Cerebellar nuclear complex (tissue), 1 donor: ENCODE measurements at places on chromosomes 5 and 9.

- no peak for DNase-seq
These were observed 21.3 kb downstream of the SPRY4 start for GRCh38 chr5:142303565-142303964.

- no peak for DNase-seq
These were observed 258.6 kb downstream of the ASTN2 start for GRCh38 chr9:117156144-117156688.

GRCh38 chr5:34582371-34582770 is 73.8 kb upstream of the RAI14 start:
- no peak for DNase-seq

DNA sequence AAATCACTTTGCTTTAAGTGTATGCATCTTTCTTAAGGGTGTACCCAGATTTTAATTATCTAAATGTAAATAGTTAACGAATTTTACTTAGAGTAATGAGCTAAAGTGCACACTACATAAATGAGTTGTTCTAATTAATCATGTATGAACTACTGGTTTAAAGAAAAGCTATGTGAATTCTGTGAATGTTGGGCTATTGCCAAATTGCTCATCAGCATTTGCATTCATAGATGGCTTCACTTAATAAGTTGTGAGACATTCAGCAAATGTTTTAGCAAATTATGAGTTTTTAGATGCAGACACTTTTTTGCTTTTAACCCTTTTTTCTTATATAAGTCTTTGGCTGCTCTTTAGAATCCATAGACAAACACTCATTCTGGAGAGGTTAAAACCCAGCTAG is 175.7 kb downstream of the PBX3 start:
- no peak for DNase-seq

DNA sequence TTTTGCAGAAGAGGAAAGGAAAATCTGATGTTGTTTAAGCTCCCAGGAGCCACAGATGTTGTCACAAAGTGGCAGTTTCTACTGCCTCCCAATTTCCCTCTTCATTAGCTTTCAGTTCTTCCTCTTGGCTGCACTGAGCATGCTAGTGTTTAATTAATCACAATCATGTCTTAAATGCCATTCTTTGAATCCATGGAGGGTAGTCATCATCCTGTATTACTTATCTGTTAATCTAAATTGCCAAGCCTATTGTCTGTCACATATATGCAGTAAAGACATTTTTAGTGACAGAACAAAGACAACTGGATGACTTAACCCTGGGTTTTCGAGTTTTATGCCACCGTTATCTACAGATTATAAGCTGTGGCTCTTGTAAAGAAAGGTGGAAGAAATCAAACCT is 14.7 kb downstream of the KLHL9 start:
- no peak for DNase-seq

- no peak for DNase-seq
These were observed 97.8 kb downstream of the MAST4 start for GRCh38 chr5:66694036-66694435.

GRCh38 chr5:88677376-88677895 is 205.5 kb downstream of the MEF2C start:
- no peak for DNase-seq

GRCh38 chr5:122494109-122494508 is 182.1 kb downstream of the SNCAIP start:
- DNase-seq, result no peak

GRCh38 chr5:72488756-72489155 is 18.5 kb downstream of the ZNF366 start:
- DNase-seq, result no peak

GRCh38 chr5:151555760-151556576 is 35.2 kb downstream of the FAT2 start:
- DNase-seq, result no peak

- DNase-seq, result no peak
These were observed 468.8 kb upstream of the DMAC1 start for GRCh38 chr9:8268216-8268878.
